ENCODE measurements at places on chromosomes 3 and 15.

DNA sequence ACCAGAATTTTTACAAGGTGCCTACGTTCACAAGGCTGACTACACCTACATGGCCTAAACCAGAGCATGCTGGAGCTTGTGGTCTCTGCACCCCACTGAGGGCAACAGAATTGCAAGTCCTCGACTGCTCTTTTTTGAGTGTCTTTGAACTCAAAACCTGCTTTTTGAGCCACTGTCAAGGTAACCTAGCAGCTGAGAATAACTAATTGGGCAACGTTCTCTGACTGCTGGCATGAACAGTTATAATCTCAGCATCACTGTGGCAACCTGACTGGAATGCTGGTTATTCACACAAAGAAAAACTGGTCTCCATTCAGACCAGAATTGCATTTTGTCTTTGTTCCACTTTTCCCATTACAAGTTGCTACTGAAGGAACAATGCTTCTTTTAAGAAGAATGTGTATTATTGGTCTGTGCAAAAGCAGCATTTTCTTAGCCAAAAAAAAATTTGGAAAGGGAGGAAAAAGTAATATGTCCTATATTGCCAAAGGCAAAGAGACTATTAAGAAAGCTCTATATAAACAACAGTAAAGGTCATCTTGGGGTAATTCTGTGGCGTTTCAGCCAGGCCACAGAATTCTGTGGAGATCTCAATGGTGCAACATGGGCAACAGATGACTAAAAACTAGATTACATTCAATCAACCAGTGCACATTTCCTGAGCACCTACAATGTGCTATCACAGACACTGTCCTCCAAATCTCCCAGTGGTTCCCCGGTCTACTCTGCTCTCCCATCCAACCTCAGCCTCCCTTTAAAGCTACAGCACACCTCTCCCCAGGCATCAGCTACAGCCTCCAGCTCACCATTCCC, 76.8 kb downstream of the TNIK start:
- no peak for DNase-seq

- DNase-seq, result no peak
Measured at GRCh38 chr3:186843039-186843432, 526 bp downstream of the ADIPOQ start.

DNA sequence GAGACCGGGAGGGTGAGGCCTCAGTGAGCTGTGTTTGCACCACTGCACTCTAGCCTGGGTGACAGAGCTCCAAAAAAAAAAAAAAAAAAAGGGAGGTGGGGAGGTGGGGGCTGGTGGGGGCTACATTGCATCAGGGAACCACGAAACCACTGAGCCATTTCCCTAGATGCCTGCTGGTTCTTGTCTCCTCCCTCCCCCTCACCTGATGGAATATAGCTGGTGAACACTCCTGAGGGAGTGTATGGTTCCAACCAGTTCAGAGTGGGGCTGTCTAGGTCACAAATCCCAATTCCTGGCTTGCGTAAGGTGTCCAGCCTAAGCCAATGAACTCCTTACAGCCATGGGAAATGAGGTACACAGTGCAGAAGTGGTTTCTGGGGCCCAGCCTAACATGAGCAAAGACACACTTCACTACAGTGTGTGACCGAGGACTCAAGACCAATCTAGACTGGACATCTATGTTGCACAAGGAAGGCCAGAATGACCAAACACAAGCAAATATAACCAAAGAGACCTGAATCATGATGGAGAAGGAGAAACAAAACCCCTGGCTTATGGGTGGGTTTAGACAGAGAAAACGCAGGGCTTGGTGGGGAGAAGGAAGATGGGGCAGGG, 39.1 kb upstream of the OSBPL11 start:
- no peak for DNase-seq

- no peak for DNase-seq
Measured at GRCh38 chr3:144200466-144200865, 228.8 kb downstream of the DIPK2A start.

GRCh38 chr3:124620600-124621063, 109.6 kb upstream of the UMPS start:
- DNase-seq, result peak; percentile 15

GRCh38 chr3:72177075-72178050, 392.4 kb upstream of the PROK2 start:
- peak; percentile 47 for DNase-seq

DNA sequence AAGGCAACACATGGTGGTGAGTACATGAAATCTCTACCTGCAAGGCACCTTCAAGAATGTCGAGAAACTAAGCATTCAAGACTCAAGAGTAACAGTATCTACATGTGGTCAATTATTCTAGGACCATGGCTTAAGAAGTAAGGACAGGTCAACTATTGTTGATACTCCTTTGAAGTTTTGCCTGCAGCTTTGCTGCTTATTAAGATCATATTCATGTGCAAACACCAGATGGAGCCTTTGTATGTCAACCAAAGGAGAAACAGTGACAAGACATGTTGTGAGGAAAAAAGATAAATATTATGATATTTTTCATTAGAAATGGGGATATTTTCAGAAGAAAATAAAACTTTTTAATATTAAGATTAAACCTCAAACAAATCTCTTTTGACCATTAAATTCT, 52.3 kb upstream of the FGF7 start:
- no peak for DNase-seq

- DNase-seq, result no peak
Measured at GRCh38 chr3:56902468-56903160, 100.9 kb upstream of the ARHGEF3 start.

GRCh38 chr3:149299938-149300801, 33.3 kb downstream of the TM4SF18 start:
- no peak for DNase-seq

Data from activated T-cell treated with anti-CD3 and anti-CD28 coated beads, Interleukin-2, amount 50 U/mL, for 72 hours (primary cell).